ENCODE measurements at places on chromosomes 12 and 14.

GRCh38 chr14:89507521-89507920 lies 90.5 kb upstream of the FOXN3 start:
- no peak for DNase-seq

GRCh38 chr12:4745249-4745648 lies 25.0 kb downstream of the GALNT8 start:
- DNase-seq, result no peak

GRCh38 chr14:40164083-40164482 lies 731.9 kb upstream of the FBXO33 start:
- no peak for DNase-seq

- no peak for DNase-seq
These were observed 4.7 kb downstream of the ACIN1 start for GRCh38 chr14:23090254-23090636.

DNA sequence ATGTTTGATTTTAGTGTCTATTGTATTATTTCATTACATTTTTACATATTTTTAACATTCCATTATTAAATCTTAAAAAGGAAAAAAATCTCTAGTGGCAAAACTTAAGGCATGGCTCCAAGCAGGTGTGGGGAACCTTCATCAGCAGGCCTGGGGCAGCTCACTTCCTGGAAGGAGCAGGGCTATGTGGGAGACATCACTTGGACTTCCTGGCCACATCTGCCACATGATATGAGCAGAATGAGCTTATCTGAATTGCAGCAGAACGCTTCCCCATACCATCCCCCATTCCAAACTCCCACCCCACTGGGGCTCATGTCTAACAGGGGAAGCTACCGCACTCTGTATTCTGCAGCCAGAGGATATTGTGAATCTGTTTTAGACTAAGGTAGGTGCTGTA lies 35.0 kb upstream of the KCNA1 start:
- no peak for DNase-seq

GRCh38 chr14:73467377-73467776 lies 9.0 kb upstream of the NUMB start:
- DNase-seq, result no peak

DNA sequence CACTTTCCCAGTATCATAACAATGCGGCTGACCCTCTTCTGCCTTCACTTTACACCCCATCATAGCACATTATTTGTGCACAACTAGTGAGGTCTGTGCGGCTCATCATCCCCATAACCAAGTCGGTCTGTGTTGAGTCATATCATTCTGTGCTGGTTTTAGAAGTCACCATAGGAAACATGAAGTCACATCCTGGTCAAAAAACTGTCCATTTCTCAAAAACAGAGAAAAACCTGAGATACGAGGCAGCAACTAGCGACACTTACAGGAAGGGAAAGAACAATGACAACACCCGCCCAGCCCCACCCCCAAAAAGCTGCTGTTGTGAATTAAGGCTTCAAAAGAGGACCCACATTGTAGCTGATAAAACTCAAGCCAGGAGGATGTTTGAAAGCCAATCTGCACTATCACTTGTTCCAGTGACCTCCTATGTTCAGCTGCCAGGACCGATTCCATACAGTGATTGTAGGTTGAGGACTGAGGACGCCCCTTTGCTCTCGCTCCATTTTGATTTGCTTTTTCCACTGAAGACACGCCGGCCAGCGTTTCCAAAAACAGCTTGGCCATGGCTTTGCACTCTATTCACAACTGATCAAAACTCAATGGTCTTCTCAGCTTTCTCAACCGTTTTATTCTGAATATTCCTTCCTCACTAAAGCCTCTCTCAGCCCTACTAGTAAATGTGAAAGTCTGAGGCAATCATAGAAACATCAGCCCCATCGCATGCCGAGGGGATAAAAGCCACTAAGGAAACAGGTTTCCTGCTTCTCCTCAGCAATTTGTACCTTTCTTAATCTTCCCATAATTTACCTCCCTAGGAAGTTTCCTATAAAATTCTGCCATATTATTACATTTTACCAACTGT lies 87.5 kb downstream of the DUSP16 start:
- peak; percentile 23 for DNase-seq

- no peak for DNase-seq
These were observed 8.5 kb upstream of the AMIGO2 start for GRCh38 chr12:47088021-47088944.

DNA sequence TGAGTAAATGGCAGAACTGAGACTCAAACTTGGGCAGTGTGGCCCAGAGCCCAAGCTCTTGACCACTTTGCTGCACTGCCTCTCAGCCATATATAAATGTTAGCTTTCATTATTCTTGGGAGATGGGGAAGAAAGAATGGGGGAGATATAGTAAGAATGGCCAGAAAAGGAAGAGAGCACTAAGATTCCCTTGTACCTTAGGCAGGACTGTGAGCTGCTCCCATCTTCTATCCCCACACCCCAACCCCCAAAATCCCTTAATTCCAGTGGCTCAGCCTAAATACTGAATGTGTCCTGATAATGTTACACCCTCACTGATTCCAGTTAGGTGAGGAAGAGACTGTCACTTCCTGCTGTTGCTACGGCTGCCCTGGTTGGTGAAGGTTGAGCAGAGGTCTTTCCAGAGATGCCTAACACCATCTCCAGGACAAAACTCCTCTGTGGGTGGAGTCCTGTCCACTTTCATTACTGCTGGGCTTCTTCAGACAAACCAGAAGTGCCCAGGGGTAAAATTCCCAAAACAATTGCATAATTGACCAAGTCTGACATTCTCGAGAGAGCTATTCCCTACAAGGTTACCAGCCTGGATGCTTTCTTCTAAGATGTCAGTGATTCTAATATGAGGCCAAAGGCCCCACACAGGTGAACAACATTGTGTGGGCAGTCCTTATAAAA lies 51.8 kb downstream of the GNG2 start:
- no peak for DNase-seq

- no peak for DNase-seq
These were observed 1453.5 kb downstream of the AACS start for GRCh38 chr12:126518596-126519200.

- DNase-seq, result no peak
These were observed 105.5 kb upstream of the MAP1LC3B2 start for GRCh38 chr12:116453631-116454030.

- DNase-seq, result no peak
These were observed 9.6 kb downstream of the SUSD6 start for GRCh38 chr14:69620981-69621380.

- no peak for DNase-seq
These were observed 128.8 kb downstream of the LMNTD1 start for GRCh38 chr12:25424211-25424731.

GRCh38 chr14:104119119-104119487 lies 19.3 kb upstream of the KIF26A start:
- no peak for DNase-seq

DNA sequence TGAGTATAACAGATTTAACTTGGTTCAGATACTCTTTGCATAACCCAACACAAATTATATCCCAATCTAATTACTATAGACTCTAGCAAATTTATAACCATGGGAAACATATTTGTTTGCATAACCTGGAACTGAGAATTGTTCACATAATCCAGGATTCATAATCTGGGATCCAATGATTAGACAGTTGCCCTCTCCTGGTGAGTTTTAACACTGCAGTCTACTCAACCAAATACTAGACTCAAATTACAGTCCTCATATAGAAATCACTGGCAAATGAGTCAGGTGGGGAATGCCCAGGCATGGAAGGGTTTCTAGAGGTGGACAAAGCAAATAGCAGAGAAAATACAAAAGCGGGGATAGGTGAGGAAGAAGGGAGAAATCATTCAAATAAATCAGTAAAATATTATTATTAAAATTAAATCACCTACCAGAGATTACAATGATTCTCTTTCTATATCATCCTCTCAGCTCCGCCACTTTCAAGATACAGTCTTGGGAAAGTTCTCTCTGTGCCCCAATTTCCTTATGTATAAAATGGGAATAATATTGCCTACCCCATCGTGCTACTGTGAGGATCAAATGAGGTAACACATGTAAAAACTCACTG lies 9.4 kb downstream of the GCH1 start:
- DNase-seq, result no peak

DNA sequence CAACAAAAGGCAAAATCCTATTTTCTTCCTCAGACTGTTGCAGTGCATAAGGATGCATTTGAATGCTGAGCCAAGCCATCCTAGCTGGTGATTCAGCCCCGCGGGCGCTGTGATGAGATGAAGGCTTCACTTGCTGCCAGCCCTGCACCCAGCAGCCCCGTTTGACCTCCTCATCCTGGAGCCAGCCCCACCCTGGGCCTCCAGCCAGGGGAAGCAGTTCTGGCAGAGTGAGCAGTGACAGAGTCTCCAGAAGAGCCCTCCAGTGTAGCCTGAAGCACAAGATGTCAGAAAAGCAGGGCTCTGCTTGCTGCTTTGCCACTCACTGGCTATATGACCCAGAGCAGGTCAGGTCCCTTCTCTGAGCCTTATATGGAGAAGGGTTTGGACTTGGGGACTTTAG lies 96.2 kb upstream of the HSPB8 start:
- DNase-seq, result no peak

DNA sequence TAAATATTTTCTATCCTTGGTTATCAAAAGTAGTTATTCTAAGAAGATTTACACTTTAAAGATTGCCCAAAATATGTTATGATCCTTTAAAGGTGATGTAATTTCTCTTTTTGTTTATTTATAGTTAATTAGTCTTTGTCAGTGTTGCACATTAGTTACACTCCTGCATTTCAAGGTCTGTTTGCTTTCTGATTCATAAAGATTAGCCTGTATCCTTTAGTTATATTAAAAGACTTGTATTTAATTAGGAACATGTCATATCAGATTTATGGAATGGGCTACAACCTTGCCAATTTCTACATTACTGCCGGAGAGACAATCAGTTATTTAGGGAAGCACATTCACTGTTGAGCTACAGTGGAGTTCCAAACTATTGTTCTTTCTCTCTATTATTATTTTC lies 3.5 kb downstream of the EPYC start:
- no peak for DNase-seq

DNA sequence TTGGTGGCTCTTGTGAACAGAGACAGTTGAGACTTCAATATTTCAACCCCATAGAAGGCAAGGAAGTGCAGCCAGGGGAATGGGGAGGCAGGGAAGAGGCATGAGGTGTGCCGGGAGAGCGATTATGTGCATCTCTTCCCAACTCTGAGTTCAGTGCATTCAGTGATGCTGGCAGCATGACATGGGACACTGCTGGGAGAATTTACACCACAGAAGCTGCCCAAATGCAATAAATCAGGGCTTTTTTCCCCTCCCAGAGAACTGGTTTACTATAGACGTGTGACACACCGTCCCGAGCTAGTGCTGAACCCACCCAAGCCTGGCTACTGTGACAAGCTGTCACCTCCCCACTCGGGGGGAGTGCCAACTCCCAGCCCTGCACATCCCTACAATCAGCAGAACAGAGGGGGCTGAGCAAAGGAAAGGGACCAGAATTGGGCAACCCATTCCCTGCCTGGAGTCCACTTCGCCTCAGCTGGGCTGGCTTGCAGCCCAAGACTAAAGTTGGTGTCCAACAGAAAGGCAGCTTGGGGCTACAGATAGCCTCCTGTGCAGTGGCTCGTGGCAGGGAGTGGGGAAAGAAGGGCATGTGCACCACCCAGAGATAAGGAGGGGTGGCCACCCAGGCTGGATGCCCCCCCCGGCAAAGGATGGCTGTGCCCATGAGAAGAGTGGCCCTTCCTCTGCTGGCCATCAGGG lies 16.7 kb downstream of the AHSA1 start:
- DNase-seq, result no peak

- DNase-seq, result no peak
These were observed 10.7 kb upstream of the TMBIM6 start for GRCh38 chr12:49730568-49731101.
